Nucleus accumbens (tissue), 56 donors: ENCODE measurements at places on chromosomes 4 and X.

DNA sequence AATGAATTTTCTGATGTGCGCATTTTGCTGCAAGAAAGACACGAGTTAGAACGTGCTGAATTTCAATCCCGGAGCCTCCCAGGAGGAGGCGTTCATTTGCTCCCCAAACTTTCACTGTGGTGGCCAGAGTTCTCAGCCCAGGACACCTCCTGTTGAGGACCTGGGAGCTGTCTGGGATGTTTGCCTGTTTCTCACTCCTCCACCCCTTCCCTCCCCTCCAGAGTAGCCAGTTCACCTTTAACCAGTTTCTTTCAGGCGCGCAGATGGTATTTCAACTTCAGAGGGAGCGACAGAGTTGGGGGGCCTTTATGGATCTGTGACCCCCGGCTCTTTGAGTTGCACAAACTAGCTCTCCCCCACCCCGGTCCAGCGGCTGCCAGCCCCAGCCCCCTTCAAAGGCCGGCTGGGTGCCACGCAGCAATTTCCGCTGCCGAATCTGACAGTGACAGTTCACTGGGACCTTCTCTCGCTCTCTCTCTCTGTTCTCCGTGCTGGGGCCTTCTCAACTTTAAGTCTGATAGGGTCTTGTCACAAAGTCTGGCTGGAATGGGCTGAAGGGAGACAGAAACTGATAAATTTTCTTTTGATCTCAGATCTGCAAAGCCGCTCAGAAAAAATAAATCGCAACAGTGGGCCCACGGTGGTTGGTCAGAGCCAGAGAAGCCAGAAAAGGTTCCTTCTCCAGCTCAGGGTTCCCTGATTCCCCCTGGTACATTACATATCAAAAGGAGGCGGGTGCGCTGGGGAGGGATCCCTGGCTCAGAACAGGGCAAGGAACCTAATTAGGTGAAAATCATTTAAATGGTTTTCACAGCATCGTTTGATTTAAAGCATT lies 100.0 kb upstream of the STX18 start:
- DNase-seq, result no peak

GRCh38 chrX:106177106-106177981 lies 9.2 kb downstream of the PWWP3B start:
- no peak for DNase-seq

GRCh38 chrX:23228950-23229448 lies 105.7 kb upstream of the PTCHD1 start:
- no peak for DNase-seq

DNA sequence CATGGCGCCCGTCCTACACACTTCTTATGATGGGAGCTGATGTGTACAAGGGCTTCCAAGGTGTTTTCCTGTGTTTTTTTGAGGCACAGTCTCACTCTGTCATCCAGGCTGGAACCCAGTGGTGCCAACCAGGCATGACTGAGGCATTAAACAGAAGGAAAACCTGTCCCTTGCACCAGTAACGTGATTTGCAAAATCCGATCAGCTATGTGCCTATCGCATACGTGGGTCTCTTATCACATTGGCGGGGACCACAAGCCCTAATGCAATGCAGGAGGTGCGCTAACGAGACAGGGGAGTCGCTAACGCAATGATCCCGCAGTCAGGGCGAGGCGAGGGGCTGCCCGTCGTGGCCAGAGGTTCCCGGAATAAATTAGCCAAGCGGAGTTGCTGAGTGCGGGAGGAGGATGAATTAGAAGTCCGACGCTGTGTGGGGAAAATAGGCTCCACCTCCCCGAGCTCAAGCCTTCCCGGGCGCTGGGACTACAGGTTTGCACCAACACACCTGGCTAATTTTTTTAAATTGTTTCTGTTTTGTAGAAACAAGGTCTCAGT lies 162.7 kb downstream of the SHOX start:
- no peak for DNase-seq

DNA sequence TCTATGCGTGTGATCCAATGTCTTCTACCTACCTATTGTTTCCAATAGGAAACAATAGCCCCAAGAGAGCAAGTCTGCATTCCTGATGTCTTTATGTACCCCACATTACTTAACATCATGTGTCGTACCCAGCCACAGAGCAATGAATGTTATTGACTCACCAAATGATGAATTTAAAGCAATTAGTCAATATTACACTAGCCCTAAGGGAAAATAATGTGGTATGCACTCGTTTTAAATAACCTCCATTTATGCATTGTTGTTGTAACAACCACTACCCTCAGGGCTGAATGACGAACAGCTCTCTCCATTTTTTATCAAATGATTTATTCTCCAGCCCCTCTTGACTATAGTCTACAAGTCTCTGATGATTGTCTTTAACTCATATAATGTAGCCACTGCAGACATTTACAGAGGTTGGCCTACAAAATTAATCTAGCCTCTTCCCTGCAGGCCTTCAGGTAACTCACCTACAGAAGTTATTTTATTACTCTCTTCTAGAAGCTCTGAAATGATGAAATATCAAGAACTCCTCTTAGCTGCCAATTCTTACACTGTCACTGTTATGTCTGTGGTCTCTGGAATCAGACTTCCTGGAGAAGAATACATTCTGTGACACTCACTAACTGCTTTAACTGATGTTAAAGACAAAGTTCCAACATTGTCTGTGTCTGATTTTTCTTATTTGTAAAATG lies 601.7 kb upstream of the GRIA3 start:
- no peak for DNase-seq

DNA sequence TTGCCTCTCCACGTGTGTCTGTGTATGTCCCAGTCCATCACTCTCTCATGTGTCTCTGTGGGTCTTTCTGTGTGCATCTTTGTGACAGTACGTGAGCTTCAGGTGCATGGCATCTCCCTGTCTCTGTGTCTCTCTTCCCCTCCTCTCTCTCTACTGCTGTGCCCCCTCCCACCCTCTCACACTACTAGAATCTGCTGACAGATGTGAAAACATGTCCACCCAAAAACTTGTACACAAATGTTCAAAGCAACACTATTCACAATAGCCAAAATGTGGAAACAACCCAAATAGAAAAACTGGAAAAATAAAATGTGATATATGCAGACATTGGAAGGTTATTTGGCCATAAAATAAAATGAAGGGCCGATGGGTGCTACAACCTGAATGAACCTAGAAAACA lies 10.0 kb downstream of the EVC start:
- no peak for DNase-seq

GRCh38 chr4:150216726-150217125 lies 138.5 kb downstream of the DCLK2 start:
- DNase-seq, result peak; percentile 27

DNA sequence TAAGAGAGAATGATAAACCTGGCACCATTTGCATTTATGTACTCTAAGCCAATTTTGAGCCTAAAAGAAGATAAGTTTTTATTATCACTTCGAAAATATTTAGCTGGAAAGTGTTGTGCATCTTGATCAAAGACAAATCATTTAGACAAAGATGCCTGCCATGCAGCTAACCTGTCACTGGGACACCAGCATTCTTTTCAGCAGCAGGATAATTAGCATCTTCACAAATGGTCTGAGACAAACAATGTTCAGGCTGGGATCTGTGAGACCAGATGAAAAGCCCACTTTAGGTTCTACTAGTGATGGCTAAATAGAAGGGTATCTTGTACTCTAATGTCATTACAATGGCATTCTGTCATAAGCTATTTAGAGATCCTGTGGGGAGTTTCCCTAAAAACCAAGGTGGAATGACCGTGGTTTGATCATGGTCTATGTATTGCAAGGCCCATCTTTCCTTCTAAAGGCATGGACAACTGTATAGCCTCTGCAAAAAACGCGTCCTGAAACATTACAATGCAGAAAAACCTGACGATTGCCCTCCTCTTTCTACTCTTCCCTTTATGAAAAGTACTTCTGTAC lies 7.2 kb downstream of the PRDM8 start:
- no peak for DNase-seq

DNA sequence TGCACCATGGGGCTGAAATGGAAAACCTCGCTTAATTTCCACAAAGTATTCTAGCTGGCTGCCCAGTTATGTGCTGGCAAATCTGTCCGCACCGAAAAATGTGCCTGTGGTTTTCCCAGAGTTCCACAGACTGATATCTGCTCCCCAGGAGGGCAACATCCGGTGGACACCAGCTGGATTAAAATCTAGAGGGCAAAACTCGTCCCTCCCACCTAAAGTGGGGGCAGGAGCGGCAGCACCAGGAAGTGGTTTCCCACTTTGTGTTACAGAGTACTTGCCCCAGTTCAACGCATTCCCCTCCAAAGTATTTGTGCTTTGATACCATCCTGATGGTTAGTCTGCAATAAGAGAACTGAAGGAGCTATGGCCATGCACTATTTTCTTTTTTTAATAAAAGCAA lies 187.6 kb downstream of the TSPAN5 start:
- no peak for DNase-seq

DNA sequence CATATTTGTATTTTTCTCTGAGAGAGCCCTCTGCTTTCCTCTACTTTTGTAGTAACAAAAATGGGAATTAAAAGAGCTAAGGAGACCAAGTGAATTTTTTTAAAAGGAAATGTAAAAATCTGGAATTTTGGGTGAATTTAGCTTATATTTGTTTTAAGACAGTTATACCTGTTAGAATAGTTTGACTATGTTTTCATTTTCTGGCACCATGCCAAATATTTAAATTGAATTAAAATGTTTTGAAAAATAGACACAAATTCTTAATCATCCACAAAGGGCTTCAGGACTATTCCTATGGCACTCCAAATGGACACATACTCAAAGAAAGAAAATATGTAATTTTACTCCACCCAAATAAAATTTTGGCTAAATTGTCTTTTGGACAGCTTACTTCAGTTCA lies 209.6 kb downstream of the SH3BGRL start:
- no peak for DNase-seq

- DNase-seq, result peak; percentile 1
Measured at GRCh38 chrX:136166221-136166855, 19.0 kb downstream of the FHL1 start.

- no peak for DNase-seq
Measured at GRCh38 chr4:52780617-52781354, 29.6 kb upstream of the ERVMER34-1 start.

- no peak for DNase-seq
Measured at GRCh38 chr4:37812713-37813112, 13.8 kb upstream of the PGM2 start.

DNA sequence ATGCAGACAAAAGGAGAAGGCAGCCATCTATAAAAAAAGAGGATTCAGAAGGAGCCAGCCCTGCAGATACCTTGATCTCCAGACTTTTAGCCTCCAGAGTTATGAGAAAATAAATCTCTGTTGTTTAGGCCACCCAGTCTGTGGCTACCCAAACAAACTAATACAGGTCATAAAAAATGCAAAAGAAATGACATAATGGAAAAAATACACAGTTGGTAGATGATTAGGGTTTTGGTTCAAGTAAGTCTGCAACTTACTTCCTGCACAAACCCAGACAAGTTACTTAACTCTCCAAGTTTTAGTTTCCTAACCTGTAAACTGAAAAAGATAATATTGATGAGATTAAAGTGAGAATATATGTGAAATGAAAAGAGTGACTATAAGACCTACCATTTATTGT lies 11.3 kb downstream of the QDPR start:
- no peak for DNase-seq

DNA sequence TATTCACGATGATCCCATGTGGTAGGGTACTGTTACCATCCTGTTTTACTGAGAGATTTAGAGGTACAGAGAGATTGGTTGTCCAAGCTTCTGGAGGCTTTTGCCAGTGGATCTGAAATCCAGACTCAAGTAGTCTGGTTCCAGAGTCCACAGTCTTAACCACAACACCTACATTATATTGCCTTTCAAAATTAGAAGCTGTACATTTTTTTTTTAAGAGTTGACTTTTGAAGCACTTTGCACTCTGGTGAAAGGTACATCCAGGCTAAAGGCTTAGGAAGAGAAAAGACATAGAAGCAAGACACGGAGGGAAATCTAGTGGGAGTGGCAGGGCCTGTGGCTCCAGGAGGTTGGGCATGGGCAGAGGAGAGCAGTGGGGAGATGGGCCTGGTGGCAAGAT lies 122.1 kb downstream of the AFF1 start:
- DNase-seq, result no peak

DNA sequence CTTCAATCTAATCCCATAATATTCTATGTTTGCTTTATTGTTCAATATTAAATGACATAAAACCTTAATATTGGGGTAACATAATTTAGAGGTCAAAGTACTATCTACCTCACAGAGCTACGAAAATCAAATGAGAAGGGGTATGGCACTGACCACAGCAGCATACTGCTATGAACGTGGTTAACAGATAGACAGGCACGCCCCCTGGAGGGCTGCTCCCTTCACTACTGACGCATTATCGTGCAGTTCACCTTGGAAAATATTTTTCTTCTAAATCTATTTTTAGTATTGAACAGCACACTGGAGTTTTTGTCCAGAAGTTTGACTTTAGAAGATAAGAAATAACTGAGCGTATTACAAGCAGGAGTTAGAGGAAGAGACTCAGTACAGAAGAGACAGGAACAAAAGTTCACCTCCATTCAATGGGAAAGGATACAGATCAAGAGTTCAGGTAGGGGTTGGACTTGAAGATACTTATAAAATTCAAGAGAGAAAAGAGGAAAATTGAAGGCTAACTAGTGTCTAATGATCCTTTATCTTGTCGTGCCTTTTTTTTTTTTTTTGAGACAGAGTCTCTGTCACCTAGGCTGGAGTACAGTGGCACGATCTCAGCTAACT lies 22.7 kb downstream of the MAP9 start:
- no peak for DNase-seq

GRCh38 chr4:14155803-14156202 lies 528.3 kb upstream of the BOD1L1 start:
- no peak for DNase-seq

DNA sequence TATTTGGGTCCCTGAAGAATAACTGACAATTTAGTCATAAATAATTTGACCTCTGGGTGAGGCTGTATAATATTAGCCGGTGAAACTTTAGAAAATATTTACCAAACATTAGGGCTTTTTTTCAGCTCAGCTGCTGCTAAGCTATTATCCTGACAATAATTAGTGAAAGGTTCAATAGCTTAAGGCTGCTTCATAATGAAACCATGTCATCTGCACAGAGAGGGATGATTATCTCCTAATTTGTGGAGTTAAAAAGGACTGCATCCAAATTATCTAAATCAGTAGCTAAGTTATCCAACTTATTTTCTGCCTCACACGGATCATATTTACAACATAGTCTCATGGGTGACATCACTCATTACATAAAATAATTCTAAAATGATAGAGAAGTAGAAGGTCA lies 1249.8 kb downstream of the RAPGEF2 start:
- no peak for DNase-seq

DNA sequence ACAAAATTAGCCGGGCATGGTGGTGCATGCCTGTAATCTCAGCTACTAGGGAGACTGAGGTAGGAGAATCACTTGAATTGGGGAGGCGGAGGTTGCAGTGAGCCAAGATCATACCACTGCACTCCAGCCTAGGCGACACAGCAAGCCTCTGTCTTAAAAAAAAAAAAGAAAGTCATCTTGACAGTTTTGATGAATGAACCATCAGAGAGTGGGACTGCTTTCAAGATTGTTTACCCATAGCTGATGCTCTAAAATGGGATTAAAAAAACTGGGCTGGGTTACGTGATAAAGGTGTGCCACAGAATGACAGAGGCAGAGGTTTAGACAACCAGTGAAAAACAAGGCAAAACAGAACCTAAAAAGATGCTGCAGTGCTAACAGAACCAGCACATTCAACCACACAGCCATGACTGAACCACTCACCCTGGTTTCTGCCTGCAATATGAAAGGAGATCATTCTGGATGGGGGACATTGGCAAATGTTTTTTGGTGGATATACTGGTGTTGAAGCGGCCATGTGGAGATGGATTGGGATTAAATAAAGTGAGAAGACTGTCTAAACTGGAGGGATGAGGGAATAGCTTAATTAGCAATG lies 22.2 kb downstream of the GPAT3 start:
- DNase-seq, result no peak
